B cell (primary cell): ENCODE measurements at places on chromosomes 4 and X. TPM values are rescaled to one million over a fixed set of nuclear protein-coding genes. Genes with fewer than 3 reads are reported as not detected.

Gene DMD
- 2.0 and 2.7 TPM in 2 replicates for polyA plus RNA-seq

Gene CLCN4
- polyA plus RNA-seq = 9.1 and 11.9 TPM in 2 replicates

Gene GNRHR
- not detected in 2 replicates for polyA plus RNA-seq

Gene FAM156A
- polyA plus RNA-seq = 14.0 and 27.4 TPM in 2 replicates

Gene PCDH7
- polyA plus RNA-seq = not detected in 2 replicates

Gene ADH1A
- not detected in 2 replicates for polyA plus RNA-seq

DNA sequence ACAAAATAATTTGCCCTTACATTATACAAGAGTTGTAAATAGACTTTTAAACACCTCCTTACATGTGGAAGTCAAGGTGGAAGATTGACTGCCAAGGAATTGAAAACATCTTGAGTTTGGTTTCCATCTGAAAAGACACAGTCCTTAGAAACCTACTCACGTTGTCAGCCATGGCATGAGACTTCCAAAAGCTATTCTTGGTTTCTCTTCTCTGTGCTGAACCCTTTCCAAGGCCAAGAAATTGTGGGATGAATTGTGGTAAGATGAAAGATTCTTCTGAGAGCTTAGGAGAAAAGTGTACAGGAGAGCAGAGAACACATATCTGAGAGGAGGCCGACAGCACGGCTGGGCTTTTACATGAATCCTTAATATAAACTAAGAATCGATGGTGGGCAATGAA is 370.0 kb downstream of the FBXW7 start:
- no peak for DNase-seq

DNA sequence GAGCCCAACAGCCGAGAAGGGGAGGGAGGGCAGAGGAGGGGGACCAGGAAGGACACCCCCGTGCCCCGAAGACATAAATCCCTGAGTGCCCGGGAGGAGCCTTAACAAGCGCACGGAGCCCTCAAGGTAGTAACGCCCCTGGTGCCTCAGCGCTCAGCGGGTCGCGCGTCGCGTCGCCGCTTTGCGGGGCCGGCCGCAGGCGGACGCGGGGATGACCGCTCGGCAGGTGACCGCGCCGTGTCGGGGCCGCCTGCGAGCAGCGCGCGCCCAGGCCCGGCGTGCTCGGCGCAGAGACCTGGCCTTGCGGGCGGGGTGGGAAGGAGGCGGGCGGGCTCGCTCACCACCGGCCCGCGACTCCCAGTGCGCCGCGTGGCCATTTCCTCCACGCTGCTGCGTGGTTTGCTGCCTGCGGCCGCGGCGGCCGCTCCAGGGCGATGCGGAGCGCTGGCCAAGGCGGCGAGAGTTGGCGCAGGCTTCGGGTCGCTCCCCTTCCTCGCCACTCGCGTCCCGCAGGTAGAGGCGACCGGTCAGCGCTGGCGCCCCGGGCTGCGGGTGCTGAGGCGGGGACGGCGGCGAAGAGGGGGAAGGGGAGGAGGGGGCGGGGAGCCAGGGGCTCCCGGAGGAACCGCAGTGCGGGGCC is 632 bp downstream of the CCSER1 start:
- peak; percentile 75 for DNase-seq

DNA sequence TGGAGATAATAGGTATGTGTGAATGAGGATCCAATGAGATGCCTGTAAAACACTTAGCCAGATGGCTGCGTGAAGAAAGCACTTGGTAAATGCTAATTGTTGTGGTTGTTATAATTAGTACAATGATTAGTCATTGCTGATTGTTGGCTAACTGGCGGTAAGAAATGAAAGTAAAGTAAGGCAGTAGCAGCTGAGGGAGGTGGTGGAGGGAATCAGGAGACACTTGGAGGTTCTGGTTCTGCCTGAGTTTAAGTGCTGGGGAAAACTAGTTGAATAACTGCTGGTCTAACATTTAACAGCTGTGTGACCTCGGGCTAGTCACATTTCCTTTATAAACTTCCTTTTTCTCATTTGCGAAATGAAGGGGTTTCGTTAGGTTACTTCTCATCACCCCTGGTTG is 30.9 kb downstream of the CD38 start:
- DNase-seq = peak; percentile 27

GRCh38 chr4:3524349-3524748 is 7.9 kb downstream of the LRPAP1 start:
- DNase-seq = no peak

DNA sequence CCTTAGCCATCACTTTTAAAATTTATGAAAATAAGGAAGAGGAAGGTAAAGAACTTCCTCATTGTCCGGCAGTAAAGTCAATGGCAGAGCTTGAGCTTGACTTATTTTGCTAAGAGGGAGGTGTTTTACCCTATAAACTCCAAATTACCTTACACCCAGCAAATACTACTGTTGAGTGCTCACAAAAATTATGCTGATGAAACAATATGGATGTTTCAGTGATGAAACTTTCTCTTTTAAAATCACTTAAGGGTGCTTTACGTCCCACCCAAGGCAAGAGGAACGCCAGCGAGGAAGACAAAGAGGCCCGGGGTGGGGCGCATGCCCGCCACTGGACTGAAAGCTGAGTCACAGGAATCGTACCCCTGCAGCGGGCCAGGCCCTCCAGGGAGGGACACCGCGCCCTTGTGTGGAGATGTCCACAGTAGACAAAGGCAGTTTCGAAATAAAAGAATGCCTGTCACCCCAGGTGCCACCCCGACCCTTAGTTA is 560 bp upstream of the TMSB4X start:
- no peak for DNase-seq

DNA sequence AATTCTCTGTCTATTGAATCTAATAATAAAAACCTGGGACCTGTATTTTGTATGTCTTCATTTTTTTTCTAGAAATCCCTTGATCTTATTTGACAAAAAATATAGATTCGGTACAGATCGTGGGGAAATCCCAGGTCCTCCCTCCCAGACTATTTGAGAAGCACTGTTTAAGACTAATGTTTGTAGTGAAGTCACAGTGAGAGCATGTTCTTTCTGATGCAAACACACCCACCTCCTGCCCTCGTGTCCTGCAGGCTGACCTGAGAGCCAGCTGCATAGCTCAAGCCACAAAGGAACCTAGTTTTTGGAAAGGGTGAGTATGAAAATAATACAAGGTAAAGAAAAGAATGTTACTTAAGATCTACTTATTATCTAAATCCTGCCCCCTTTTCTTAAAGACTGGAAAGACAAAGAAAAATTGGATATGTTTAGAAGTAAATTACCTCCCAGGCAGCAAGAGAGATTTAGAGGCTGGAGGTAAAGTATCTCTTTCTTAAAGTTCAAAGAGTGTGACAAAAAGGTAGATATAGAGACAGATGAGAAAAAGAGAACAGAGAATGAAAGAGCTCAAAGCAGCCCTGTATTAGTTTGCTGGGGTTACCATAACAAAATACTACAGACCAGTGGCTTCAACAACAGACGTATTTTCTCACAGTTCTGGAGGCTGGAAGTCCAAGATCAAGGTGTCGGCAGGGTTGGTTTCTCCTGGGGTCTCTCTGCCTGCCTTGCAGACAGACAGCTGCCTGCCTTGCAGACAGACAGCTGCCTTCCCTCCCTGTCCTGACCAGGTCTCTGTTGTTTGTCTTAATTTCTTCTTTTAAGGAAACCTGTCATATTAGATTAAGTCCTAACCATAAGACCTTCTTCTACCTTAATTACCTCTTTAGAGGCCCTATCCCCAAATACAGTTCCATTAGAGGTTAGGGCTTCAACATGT is 20.4 kb upstream of the DCTD start:
- DNase-seq = no peak

DNA sequence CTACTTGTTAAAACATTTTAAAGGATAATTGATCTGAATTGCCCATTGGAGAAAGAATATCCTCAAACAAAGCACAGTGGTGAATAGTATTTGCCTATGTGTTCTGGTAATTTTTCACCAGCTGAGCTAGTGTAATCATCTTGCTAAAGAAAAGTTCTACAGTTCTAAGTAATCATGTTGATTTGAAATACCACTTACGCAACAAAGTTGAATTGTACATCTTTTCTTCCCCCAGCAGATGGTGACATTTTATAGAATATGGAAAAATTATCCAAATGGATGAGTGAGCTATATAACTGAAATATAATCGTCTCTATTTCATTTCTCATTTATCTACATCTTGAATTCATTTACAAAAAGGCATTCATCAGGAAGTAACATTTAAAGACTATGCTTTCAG is 9.7 kb upstream of the ZNF674 start:
- no peak for DNase-seq

DNA sequence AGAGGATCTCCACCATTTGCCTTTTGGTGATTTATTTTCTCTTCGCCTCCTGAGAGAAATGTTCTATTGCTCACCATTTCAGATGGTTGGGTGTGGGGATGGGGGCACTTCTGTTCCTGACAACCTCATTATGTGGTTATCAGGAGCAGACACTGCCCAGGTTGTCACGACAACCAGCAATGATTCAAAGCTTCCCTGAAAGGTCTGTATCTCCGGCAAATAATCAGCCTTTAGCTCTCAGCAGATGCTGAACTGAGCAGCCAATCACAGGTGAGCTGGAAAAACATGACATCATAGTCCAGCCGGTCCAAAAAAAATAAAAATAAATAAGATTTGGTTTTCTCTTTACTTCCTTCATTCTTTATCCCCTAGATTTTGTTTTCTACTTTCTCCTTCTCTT is 5.5 kb upstream of the PAK3 start:
- DNase-seq = no peak

DNA sequence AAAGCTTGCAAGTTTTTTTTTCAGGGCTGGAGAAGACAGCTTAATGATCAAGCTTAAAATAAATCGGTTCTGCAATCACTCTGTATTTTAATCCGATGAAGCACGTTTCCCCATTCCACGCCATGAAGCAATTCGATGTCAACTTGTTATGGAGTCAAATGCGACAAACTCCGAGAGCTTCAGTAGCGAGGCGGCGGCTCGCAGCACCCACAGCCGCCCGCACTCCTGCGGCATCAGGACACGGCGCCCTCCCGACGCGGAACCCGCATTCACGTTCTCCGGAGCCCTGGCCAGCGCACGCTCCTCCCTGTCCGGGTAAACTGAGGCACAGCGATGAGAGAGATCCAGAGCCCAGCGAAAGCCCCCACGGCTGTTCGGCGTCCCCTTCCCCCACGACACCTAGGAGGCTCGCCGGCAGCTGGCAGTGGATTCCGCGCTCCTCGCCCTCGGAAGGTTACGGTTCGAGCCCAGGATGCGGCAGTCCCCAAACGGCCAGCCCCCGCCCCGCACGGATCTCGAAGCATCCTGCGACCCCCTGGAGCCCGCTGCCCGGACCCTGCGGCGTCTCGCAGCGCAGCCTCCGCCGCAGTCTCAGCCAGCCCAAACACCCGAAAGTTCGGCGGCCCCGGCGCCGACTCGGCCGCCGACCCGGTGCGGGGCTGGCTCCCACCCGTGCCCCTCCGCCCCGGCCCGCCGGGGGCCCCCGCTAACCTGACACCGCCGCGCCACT is 507 bp downstream of the MFAP3L start:
- no peak for DNase-seq

DNA sequence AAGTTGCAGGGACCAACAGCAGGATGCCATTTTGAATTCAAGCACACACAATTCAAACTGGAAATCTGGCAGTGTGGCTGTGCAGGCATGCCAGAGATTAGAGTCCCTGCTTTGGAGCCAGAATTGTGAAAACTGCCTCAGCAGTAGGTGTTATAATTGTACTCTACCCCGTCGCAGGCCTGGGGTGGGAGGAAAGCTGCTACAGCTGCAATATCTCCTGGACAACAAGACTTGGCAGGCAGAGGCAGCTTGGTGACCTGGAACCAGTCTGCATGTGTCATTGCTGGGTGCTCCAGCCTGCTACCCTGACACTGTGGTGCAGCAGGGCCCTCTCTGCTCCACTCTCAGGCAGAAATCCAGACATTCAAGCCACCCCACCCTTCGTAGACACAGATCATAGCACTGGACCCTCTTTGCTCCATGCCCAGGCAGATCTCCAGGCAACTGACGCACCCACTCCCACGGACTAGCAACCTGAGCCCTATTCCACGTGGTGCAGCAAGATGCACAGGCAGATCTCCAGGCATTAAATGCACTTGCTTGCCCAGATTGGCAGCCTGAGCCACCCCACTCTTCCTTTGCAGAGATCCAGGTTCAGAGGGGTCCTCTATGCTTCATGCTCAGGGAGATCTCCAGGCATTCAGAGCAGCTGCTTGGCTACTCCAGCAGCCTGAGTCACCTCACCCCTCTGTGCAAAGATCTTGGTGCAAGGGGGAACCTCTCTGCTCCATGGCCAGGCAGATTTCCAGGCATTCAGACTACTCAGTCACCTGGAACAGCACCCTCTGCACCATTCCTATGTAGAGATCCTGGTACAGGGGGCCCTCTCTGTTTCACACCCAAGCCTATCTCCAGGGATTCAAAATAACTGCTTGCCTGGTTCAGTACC is 140.5 kb downstream of the LRBA start:
- DNase-seq = no peak

- DNase-seq = no peak
Observed at GRCh38 chr4:147831551-147832171, 99.8 kb downstream of the ARHGAP10 start.

DNA sequence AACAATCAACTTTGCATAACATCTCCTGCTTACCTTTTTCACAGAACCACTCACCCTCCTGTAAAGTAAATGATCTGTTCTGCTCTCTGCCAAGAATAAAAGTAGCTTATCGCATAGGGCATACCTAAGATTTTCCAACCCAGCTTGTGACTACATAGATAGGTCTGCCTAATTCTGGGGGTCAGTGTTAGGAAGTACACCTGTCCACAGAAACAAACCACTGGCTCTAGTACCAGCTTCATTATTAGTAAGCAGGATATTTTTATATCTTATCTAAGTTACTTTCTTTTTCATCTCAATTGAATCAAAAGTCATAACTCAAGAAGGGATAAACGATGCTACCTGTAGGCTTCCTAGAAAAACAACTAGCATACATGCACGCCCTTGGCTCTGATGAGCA is 23.8 kb downstream of the CXCL1 start:
- no peak for DNase-seq

DNA sequence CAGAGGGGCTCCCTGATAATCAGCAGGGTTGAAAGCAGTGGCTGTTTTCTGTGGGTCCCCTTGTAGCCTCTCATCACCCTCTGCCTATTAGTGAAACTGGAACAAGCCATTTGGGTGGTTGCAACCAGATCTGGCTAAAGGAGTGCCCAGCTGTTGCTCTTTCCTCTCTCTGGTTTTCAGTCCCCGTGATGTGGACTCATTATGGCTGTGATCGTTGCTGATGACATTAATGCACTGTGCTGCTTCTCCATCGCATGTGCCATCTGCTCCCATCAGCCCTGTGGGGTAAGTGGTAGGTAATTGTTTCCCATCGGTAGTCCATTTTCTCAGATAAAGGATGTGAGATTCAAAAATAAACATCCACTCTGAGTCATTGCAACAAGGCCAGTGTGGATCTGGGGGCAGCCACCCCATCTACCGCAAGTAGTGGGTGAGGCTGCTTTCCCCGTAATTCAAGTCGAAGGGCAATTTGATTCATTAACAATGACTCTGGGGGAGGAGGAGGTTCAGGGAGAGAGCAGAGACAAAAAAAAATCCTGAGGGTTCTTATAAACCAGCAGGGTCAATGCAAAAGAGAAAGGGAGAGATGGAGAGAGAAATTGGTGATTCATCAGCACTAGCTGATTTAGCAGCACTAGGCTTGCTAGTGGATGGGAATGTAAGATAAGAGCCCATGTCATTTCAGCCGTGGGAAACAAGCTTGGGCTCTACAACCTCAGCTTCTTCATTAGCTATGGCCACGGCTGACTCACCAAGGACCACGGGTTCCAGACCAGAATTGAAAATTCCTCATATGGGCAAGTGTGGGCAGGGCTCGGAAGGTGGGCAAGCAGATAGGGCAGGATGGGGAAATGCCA is 357.8 kb downstream of the MID1IP1 start:
- peak; percentile 26 for DNase-seq
